ENCODE measurements at places on chromosomes 1 and 21. TPM values are rescaled to one million over a fixed set of nuclear protein-coding genes. Genes with fewer than 3 reads are reported as not detected.

The PUSL1 gene
- 27.5 TPM for total RNA-seq

The SYT2 gene
- total RNA-seq: under 0.01 TPM

The CD5L gene
- total RNA-seq: not detected

DNA sequence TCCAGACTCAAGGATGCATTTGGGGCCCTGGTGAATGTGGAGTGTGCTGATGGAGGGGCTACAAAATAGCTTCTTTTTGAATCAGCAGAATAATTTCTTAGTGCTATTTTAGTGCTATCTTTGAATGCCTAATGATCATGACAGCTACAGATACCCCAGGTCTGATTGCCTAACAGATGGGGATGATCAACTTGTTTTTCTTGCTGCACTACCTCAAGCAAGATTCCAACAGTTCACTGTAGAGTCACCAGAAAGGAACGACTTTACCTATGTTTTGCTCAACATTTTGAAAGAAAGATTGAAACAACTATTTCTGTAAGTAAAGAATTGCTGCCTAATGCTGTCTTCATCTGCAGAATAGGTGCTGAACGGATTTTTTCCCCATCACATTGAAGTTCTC lies 42.6 kb upstream of the VAV3 start:
- DNase-seq: no peak
- no peak overlapping the region for H3K4me3 ChIP-seq
- no peaks in the 10 kb centered on the region for H3K36me3 ChIP-seq
- H3K4me1 ChIP-seq: no peaks in the 10 kb centered on the region

DNA sequence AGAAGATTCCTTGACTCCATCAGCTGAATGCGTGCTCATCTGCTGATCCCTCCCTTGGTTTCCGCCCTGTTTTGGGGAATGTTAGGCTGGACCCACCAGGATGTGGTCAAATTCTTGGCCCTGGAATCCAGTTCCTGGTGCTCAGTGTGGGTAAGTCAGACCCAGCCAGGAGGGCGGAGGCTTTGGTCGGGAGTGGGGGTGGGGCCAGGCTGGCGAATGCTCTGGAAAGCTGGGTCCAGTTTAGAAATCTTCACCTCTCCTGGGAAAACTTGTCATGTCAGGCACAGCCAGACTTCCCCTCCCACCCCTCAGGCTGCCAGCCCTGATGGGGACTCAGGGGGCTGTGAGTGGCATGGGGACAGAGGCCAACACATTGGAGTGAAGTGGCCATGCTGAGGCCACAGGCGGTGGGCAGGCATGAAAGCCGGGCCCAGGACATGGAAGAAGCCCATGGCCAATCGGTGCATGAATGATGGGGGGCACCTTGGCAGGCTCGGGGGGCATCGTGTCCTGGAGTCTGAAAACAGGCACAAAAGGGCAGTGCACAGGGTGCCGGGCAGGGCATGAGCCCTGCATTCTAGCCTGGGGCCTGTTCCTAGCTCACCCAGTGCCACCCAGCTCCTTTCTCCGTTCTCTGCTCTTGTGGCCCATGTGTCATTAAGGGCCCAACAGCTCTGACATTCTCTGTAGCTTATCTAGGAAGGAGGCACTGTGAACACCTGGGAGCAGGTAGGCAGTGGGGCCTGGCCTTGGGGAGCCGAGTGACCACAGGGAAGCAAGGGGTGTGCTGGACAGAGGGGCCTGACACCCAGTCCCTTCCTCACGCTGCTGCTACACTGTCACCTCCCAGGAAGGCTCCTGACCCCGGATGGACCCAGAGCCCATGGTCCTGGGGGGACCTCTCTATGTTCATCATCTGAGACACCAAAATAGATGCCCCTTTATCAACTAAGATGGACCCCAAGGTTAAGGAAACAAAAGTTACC lies 14.6 kb upstream of the PADI1 start:
- H3K27ac ChIP-seq: peak overlapping the region; percentile 81
- H3K36me3 ChIP-seq: no peaks in the 10 kb centered on the region
- H3K4me3 ChIP-seq: no peak overlapping the region
- H3K4me1 ChIP-seq: no peaks in the 10 kb centered on the region

The SPRR2A gene
- not detected for total RNA-seq

GRCh38 chr21:15826147-15826780 lies 96.5 kb downstream of the USP25 start:
- DNase-seq: no peak
- no peaks in the 10 kb centered on the region for H3K36me3 ChIP-seq
- no peak overlapping the region for H3K27ac ChIP-seq
- no peaks in the 10 kb centered on the region for H3K27me3 ChIP-seq
- H3K4me1 ChIP-seq: no peaks in the 10 kb centered on the region
- no peak overlapping the region for H3K4me3 ChIP-seq

The OR2AJ1 gene
- total RNA-seq: not detected

GRCh38 chr1:200558866-200559459 lies 61.6 kb downstream of the KIF14 start:
- no peak overlapping the region for H3K4me3 ChIP-seq
- H3K36me3 ChIP-seq: no peaks in the 10 kb centered on the region
- H3K27me3 ChIP-seq: no peaks in the 10 kb centered on the region
- H3K4me1 ChIP-seq: no peaks in the 10 kb centered on the region
- H3K27ac ChIP-seq: no peak overlapping the region
- DNase-seq: no peak

The CEP104 gene
- total RNA-seq: 24.0 TPM

The DPH2 gene
- total RNA-seq: 18.3 TPM

GRCh38 chr1:6026095-6026809 lies 19.4 kb upstream of the KCNAB2 start:
- H3K27me3 ChIP-seq: no peaks in the 10 kb centered on the region
- no peaks in the 10 kb centered on the region for H3K36me3 ChIP-seq
- no peaks in the 10 kb centered on the region for H3K4me1 ChIP-seq
- DNase-seq: no peak
- H3K27ac ChIP-seq: peak overlapping the region; percentile 55

DNA sequence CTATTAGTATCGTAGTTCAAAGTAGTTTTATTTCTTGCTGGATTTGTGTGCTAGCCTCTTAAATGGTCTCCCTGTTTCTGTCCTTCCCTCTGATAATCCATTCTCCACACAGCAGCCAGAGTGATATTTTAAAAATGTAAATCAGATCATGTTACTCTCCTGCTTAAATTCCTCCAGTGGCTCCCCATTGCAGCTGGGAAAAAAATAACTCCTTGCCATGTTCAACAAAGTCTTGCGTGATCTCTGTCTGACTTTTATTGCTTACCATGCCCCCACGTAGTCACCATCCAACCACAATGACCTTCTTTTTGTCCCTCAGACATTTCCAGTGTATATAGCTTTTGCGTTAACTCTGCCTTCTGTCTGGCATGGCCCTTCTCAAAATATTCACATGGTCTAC lies 178.8 kb downstream of the FGGY start:
- H3K27me3 ChIP-seq: no peaks in the 10 kb centered on the region
- no peaks in the 10 kb centered on the region for H3K4me1 ChIP-seq
- no peak overlapping the region for H3K27ac ChIP-seq

DNA sequence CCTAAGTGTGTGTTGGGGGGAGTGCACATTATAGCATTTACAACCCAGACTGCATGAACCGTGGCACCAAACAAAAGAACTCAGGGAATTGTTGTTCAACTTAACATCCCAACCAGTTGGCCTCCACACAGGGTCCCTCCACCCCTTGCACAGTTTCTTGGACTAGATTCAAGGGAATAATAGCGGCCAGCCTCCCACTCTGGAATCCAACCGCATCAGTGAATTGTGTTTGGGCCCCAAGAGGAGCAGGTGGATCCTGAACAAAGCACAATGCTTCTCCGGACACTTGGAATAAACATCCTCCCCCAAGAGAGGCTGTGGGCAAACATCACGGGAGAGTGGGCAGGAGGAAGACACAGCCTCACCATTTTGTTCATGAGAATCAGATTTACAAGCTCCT lies 18.2 kb downstream of the CD34 start:
- no peaks in the 10 kb centered on the region for H3K27me3 ChIP-seq
- no peaks in the 10 kb centered on the region for H3K36me3 ChIP-seq
- no peak for DNase-seq
- H3K4me3 ChIP-seq: no peak overlapping the region
- peak overlapping the region; percentile 24 for H3K27ac ChIP-seq

- no peaks in the 10 kb centered on the region for H3K27me3 ChIP-seq
- DNase-seq: no peak
- no peaks in the 10 kb centered on the region for H3K4me1 ChIP-seq
- H3K36me3 ChIP-seq: no peaks in the 10 kb centered on the region
- H3K4me3 ChIP-seq: no peak overlapping the region
- H3K27ac ChIP-seq: no peak overlapping the region
Measured at GRCh38 chr1:92619466-92620189, 132.9 kb upstream of the GFI1 start.

The LRRIQ3 gene
- total RNA-seq: 2.6 TPM

The C1orf94 gene
- total RNA-seq: not detected

DNA sequence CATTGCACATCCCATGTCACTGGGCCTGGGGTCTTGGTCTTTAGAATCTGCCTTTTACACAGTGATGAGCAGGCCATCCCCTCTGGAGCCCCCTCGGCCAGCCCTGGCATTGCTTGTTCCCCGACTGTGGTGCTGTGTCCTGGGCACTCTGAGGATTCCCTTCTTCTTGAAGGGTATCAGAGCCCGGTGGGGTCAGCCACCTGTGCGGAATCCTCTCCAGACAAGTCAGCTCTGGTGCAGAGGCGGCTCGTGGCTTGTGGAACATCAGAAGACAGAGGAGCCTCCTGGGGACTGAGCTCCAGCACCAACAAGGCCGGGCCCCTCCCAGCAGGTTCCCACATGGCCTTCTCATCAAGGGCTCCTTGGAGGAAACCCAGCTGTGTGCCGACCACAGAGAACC lies 57.9 kb upstream of the AJAP1 start:
- no peak overlapping the region for H3K4me3 ChIP-seq
- no peaks in the 10 kb centered on the region for H3K27me3 ChIP-seq
- H3K27ac ChIP-seq: no peak overlapping the region
- H3K4me1 ChIP-seq: no peaks in the 10 kb centered on the region
- DNase-seq: no peak

GRCh38 chr1:219066631-219067349 lies 106.9 kb upstream of the LYPLAL1 start:
- H3K4me3 ChIP-seq: no peak overlapping the region
- no peaks in the 10 kb centered on the region for H3K4me1 ChIP-seq
- H3K27ac ChIP-seq: no peak overlapping the region
- no peak for DNase-seq
- H3K27me3 ChIP-seq: no peaks in the 10 kb centered on the region

DNA sequence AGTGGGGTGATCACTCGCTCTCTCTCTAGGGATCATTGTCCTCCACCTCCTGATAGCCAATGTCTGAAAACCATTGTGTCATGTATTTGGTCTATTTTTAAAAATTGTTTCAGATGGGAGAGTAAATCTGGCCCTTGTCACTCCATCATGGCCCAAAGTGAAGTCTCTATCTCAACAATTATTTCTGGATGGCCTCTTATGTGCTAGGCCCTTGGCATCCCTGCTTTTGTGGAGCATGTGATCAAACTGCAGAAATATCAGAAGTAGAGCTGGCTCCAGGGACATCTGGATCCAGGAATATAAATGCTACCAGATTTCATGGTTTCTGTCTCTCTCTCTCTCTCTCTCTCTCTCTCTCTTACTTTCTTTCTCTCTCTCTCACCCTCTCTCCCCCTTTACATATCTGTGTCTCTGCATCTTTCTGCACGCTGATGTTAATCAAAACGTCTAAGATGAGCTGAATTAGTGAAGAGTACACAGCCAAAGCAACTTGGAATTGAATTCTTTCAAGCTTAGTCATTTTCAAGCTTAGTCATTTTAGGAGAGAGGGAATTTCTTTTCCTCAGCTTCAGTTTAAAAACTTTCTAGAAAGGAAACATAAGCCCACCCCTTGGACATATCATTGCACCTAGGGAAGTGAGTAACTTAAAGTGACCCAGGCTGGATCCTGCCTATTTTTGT lies 47.4 kb upstream of the DOCK7 start:
- H3K36me3 ChIP-seq: no peaks in the 10 kb centered on the region
- DNase-seq: no peak
- H3K27me3 ChIP-seq: no peaks in the 10 kb centered on the region
- no peak overlapping the region for H3K27ac ChIP-seq
- no peaks in the 10 kb centered on the region for H3K4me1 ChIP-seq
- no peak overlapping the region for H3K4me3 ChIP-seq

GRCh38 chr1:10075732-10076131 lies 43.0 kb downstream of the UBE4B start:
- H3K27ac ChIP-seq: no peak overlapping the region
- H3K27me3 ChIP-seq: no peaks in the 10 kb centered on the region
- no peaks in the 10 kb centered on the region for H3K36me3 ChIP-seq
- H3K4me1 ChIP-seq: no peaks in the 10 kb centered on the region
- no peak for DNase-seq

The KPRP gene
- not detected for total RNA-seq

The MPL gene
- total RNA-seq: not detected

DNA sequence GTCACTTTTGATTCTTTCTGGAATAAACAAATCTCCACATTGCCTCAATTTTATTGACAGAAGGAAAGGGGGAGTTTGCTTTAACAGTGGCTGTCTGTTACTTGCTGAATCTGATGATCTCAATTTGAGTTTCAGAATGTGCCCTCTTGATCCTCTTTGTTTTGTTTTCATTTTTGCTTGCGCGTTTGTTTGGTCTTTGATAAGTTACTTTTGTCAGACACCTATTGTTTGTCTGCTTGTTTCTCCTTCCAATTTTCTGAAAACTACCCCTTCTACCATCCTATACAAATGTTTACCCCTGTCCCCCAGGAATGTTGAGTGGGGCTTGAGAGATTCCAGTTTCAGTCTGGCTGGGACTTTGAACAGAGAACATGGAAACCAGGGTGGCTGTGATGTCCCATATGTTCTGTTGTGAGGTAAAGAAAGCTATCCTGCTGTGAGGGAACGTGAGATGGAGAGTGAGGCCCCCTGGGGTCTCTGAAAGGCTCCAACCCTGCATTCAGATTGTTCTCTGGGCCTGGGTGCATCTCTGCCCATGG lies 11.8 kb upstream of the XCL2 start:
- no peaks in the 10 kb centered on the region for H3K27me3 ChIP-seq
- H3K4me1 ChIP-seq: no peaks in the 10 kb centered on the region
- no peak overlapping the region for H3K4me3 ChIP-seq
- no peak overlapping the region for H3K27ac ChIP-seq
